ENCODE measurements at places on chromosomes 12 and 14.

DNA sequence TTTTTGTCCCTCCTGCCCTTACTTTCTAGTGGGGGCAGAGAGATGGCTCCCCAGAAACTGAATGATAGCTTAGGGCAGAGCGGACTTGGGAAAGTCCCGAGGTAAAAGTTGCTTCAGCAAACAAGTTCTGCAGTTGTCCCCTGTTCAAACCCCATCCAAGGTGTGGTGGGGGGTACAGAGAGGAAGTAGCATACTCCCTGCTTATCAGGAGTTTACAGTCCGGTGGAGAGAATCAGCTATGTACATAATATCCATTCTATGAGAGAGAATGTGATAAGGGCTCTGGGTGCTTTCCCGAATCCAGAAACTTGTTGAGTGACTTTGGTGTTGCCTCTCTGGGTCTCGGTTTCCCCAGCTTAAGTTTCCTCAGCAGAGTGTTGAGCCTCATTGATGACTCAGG, 40.4 kb upstream of the VRK1 start:
- no peak for DNase-seq

DNA sequence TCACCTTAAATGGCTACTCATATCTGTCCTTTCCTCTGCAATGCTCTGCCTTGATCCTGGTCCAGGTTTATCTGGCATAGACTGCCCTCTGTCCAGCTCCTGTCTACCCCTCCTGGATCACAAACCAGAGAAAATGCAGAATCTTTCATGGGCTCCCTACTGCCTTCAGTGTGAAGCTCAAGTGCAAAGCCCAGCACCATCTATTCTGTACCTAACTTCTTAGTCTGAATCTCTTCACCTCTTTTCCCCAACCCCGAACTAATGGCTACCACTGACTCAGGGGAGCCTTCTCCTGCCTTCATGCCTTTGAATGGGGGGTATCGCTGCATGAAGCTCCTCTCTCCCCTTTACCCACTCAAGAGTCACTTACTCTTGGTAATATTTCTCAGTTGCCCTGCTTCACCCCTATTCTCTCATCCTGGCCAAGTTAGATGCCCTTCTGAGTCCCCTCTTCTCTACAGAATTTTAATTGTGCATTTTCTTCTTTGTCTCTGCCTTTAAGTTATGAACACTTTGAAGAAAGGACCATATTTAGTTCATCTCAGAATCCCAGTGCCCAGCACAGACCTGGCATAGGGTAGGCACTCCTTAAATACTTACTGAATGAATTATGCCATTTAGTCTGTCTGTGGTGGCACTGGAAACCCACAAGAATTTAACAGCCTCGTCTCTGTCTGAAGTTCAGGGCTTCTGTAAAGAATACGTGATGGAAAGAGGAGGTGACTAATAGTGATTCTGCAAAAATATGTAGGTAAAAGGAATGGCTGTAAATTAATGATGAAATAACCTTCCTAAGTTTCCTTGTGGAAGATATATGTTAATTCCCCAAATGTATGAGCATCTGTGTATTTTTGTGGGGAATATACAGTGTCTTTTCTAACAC, 191.3 kb upstream of the AMIGO2 start:
- peak; percentile 96 for DNase-seq

GRCh38 chr14:99055816-99056215, 216.2 kb downstream of the BCL11B start:
- no peak for DNase-seq

- peak; percentile 19 for DNase-seq
These were observed 376.5 kb upstream of the GARIN6 start for GRCh38 chr12:99271071-99271470.

DNA sequence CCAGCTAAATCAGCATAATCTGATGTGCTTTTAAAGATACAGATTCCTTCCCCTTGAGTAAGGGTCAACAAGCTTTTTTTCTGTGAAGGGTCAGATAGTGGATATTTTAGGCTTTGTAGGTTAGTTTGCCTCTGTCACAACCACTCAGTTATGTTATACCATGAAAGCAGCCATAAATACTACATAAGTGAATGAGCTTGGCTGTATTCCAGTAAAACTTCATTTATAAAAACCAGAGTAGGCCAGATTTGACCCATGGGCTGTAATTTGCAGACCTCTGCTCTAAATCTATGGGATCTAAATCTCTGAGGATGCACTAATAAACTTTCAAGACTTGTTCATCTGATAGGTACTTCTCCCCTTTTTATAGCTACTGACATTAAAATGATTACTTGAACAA, 47.7 kb downstream of the LEMD3 start:
- DNase-seq, result no peak

GRCh38 chr12:111298582-111299436, 70.1 kb downstream of the PHETA1 start:
- peak; percentile 4 for DNase-seq

GRCh38 chr14:105851716-105852377, 325.5 kb downstream of the TMEM121 start:
- DNase-seq, result no peak

DNA sequence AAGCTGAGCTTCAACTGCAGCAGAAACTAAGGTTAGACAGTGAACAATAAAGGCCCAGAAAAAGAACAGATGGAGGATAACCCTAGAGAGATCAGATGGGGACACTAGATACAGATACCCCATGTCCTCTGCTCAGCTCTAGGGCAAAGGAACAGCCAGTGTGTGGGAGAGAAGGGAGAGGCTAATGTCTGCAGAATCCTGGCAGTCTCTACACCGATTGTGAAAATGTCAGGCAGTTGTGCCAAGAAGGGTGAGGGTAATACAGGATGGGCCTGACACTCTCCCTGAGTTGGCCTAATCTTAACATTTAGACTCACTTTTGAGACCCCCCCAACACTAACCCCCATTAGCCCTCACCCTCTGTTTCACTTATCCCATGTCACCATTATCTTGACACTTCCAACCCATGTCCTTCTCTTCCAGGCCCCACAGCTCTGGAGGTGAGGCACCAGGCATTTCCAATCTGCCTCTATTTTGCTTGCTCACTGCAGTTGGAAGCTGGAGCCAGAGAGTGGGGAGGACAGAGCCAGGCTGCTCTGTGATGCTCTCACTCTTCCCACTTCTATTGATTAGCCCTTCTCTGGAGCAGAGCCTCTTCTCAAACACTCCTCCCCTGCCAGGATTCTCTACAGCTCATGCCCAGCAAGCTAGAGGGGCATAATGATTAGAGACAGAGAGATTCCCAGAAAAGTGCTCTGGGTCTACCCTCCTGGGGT, 3.0 kb upstream of the BLOC1S1 start:
- no peak for DNase-seq

DNA sequence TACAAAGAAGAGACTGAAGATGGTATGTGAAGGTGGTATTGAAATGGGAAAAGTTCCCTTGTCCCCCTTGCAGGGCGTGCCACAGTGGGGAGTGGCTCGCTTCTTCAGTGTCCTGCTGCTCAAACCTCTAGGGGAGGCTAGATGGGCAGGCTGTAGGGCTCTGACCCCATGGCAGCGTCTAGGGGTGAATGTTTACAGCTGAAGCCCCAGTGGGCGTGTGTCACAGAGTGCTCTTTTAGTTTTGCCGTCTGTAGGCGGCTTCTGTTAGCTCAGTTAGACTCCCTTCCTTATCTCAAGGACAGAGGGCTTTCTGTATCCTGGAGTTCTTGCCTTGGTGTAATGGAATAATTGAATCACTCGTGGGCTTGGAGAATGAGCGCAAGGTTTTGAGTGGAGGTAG, 266.2 kb downstream of the RAD51B start:
- no peak for DNase-seq

GRCh38 chr12:8052679-8053078, 13.5 kb downstream of the C3AR1 start:
- no peak for DNase-seq

- DNase-seq, result no peak
These were observed 95.9 kb downstream of the OTOGL start for GRCh38 chr12:80195074-80195726.

DNA sequence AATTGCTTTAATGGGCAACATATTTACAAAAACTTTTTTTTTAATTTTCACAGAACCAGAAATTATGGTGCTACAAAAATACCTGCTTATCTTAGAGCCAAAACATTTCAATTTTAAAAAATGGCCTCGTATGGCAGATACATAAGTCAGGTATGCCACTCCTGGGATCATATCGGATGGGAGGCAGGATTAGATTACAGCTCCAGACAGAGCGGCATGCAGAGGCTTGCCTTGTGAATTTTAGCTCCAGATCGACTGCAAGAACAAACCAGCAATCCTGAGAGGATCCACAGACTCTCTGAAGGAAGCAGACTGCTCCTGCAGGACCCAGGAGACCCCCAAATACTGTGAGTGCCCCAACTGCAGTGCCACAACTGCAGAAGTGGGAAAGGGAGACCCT, 169.3 kb upstream of the AMIGO2 start:
- DNase-seq, result no peak

DNA sequence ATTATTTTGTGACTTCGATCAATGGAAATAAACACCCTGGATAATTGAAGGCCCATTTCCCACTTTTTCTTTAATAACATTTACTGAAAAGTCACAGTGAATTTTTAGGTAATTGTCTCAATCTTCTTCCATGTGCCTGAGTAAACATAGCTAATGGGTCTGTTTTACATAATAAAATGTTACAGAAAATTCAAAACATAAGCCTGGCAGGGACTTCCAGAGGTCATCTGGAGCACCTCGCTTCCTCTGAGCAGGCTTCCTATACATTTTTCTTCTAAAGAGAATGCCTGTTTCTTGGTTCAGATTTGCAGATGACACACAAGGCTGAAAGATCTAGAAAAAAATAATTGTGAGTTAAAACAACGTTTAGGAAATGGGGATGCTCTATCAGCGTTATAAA, 183.8 kb upstream of the PDE3A start:
- no peak for DNase-seq

DNA sequence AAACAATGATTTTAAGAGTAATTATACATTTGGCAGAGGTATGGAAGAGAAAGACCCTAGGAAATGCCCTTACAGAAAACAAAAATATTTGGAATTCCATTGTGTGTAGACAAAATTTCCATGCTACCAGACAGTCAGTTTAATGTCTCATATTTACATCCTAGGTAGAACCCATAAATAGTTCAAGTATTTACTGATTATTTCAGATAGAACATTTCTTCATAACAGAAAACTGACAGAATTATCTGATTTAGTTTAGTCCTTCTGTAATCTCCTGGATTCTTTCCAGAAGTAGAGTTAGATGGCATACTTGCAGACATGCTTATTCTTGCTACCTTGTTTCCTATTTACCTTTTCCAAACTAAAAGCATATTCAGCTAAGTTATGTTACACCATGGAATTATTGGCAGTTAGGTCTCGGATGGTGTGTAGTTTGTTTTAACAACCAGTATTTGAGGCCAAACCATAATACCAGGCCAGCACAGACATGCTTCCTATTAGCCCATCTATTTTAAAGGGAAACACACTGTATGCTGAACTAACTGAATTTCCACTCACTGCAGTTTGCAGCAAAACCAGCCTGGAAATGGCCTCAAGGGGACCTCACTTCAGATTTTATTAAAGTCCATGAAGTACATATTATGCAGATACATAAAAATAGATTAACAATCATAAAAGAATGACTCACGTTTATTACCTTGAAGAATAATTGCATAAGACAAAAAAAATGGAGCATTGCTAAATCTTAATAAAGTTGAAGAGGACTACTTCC, 126.6 kb upstream of the LRIG3 start:
- DNase-seq, result no peak

GRCh38 chr14:33936391-33936790, 14.5 kb downstream of the EGLN3 start:
- no peak for DNase-seq

- no peak for DNase-seq
These were observed 324.5 kb downstream of the PCNX1 start for GRCh38 chr14:71231521-71232393.

DNA sequence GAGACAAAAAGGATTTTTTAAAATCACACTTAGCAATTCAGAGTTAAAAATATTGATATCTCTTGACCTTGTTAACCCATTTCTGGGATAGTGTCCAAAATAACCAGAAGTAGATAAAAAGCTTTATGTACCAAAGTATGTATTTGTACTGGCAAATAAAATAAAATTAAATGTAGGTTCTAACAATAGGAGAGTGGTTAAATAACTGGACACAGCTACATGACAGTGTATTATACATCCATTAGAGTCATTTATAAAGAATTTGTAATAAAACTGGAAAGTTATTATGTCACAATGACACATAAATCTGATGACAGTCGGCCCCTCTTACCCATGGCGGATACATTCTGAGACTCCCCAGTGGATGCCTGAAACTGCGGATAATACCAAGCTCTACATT, 34.0 kb downstream of the BMAL2 start:
- DNase-seq, result no peak

DNA sequence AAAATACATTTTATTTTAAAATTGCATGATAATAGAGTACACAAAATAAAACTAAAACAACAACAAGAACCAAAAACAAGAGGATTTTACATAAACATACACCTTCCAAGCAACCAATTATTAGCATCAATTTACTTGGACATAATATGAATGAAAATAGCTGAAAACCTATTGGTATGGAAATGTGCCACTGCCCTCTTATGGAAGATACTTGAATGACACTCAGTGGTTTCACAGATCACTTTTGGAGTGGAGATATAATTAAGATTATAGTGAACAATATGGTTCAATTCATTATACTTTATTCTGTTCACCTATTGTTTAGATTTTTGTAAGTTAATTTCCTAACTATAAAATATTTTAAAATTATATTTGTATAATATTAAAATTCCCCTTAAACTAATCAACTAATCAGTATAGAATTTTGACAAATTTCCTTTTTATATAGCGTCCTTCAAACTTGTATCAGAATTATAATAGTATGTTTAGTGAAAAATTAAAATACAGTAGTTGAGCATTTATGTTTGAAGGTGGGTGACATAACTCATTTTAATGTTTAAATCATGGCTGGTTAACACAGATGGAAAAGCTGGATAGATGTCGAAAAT, 70.1 kb downstream of the SLC6A15 start:
- no peak for DNase-seq

- DNase-seq, result no peak
These were observed 135.3 kb downstream of the AEBP2 start for GRCh38 chr12:19574601-19575000.

GRCh38 chr14:40347675-40348074, 915.4 kb upstream of the FBXO33 start:
- no peak for DNase-seq

GRCh38 chr12:46777587-46777986, 48.2 kb downstream of the SLC38A4 start:
- DNase-seq, result no peak

- no peak for DNase-seq
These were observed 9.7 kb downstream of the PPP1R1A start for GRCh38 chr12:54578778-54579177.

GRCh38 chr12:10364815-10365622, 24.8 kb downstream of the KLRK1 start:
- no peak for DNase-seq
